Stimulated activated CD8-positive, alpha-beta memory T cell treated with anti-CD3 and anti-CD28 coated beads, Interleukin-4, amount 100 ng/mL, for 1 hour (primary cell): ENCODE measurements at places on chromosomes 4 and X.

- no peak for DNase-seq
Observed at GRCh38 chr4:84681486-84682274, 98.8 kb downstream of the CDS1 start.

- no peak for DNase-seq
Observed at GRCh38 chr4:57048590-57049304, 61.4 kb downstream of the IGFBP7 start.

DNA sequence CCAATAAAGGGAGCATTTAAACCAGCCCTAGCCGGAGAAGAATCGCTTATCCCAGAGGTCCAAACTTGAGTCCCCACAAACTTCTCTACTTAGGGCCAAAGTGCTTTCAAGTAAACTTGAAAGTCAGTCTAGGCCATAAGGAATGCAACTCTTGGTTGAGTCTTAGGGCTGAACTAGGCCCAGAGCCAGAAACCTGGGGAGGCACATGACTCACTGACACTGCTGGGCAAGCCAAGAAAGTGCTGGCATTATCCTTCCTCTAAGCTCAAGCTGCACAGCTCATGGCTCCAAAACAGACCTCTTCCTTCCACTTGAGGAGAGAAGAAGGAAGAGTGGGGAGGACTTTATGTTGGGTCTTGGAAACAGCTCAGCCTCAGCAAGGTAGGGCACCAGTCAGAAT, 1257.3 kb upstream of the DIAPH2 start:
- no peak for DNase-seq

DNA sequence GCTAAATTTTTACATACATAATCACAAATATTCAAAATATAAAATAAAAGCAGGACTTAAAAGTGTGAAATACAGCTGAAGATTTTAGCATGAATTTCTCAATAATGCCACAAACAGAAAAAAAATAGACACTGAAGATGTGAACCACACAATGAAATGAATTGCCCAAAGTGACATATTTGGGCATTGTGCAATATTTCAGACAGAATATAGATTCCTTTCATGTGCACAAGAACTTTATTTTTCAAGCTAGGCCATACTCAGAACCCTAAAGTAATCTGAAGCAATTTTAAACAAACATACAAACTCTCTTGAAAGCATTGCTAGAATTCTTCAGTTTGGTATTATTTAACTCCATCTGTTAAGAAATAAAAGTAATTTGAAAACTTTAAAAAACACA, 764.1 kb downstream of the STIM2 start:
- no peak for DNase-seq

DNA sequence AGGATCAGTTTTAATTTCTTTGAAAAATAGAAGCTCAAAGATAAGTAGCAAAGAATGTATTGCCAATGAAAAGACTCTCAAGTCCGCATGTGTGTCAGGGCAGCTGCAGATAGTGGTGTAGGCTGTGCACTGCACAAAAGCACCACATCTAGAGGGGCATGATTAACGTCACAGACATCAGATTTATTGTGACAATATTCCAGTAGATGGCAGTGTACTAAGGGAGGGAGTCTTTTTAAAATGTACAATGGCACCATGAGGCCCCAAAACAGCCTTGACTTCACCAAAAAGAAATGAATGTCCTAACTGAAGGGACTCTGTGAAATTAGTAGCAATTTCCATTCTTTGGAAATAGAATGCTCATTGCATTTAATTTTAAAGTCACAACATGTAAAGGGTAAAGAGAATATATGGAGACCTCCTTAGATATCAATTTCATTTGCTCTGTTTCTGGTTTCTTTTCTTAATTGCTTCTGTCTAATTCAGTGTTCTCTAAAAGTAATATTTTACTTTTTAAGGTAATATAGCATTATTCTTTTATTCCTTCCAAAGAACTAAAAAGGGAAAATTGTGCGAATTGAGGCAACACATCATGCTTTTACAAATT, 98.4 kb downstream of the ZNF827 start:
- no peak for DNase-seq

- DNase-seq = no peak
Observed at GRCh38 chr4:83890816-83891215, 354.9 kb downstream of the GPAT3 start.

- no peak for DNase-seq
Observed at GRCh38 chrX:68695206-68695845, 47.9 kb downstream of the STARD8 start.

DNA sequence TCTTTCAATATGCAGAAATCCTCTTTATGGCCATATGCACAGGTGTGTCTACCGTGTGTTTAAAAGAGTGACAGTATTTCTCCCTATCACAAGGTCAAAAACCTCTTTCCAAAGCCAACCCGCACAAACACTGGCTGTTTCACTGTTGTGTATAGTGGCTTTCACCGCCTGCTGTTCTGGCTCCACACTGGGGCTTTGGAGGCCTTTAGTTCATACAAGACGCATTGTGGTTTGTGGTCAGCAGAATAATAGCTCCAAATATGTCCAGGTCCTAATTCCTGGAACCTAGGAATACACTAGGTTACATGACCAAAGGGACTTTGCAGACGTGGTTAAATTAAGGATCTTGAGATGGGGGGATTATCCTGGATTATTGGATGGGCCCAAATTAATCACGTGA, 40.7 kb upstream of the FAM9A start:
- no peak for DNase-seq

GRCh38 chr4:8324640-8325239, 55.2 kb downstream of the HTRA3 start:
- no peak for DNase-seq
